ENCODE measurements at places on chromosomes 7 and 10. TPM values are rescaled to one million over a fixed set of nuclear protein-coding genes. Genes with fewer than 3 reads are reported as not detected.

DNA sequence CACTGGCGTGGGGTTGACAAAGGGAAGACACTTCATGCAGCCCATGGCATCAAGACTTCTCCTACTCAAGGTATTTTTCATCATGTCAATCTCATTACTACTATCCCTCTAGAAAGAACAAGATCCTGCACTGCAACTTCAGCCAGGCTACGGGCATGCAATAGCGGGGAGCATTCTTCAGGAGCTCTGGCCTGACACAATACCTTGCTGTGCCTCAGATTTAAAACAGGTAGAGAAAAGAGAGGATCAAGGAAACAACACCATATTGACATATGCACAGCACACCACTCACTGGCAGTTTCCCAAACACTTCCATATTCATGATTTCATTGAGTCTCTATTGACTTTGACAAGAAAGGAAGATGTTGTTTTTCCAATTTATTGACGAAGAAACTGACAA lies 51.5 kb downstream of the DOCK4 start:
- DNase-seq = no peak

SAMD9 gene
- 21.5 TPM for total RNA-seq

DNA sequence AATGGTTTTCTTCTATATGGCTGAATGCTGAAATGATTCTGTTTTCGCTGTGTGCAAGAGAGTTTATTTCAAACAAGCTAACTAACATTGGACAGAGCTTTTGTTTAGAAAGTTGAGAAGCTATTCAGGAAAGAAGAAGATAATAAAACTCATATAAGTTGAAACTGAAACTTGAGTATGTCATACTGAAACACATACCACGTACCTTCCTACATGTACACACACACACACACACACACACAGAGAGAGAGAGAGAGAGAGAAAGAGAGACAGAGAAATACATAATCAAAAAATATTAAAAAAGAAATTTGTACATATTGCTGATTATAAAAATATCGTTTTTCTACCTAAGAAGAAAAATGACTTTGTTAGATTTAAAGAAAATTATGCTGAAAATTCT lies 561.9 kb upstream of the KCND2 start:
- DNase-seq = no peak

DNA sequence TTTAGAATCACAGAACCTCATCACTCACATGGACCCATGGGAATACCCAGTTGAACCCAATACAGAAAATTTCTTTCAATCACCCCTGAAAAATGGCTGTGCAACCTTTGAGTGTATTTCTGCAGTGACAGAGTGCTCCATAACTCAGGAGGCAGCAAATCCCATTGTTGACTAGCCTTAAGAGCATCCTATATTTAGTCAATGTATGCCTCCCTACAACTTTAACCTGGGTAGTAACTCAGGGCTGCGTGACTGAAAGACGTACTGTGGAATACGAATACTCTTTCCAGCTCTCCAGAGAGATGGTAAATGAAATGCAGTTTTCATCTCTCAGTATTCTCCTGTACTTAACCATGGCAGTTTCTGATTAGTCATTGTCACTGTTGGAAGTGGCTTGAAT lies 573.0 kb upstream of the POM121L12 start:
- no peak for DNase-seq

Data from colonic mucosa (tissue), 4 donors.